ENCODE measurements at places on chromosomes 6 and 20.

DNA sequence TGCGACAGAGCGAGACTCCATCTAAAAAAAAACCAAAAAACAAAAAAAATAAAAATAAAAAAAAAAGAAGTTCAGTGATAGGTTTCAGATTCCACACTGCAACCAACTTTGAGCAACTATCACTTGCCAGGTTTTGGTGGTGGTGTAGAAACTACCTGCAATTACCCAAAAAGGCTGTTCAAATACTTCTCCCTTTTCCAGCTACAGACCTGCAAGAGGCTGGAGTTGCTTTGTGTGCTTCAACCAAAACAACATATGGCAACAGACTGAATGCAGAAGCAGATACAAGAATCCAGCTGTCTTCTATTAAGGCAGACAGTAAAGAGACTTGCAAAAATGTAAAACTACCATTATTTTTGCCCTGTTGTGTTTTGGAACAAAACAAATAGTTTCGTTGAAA lies 9.3 kb upstream of the BCAS1 start:
- DNase-seq, result no peak

DNA sequence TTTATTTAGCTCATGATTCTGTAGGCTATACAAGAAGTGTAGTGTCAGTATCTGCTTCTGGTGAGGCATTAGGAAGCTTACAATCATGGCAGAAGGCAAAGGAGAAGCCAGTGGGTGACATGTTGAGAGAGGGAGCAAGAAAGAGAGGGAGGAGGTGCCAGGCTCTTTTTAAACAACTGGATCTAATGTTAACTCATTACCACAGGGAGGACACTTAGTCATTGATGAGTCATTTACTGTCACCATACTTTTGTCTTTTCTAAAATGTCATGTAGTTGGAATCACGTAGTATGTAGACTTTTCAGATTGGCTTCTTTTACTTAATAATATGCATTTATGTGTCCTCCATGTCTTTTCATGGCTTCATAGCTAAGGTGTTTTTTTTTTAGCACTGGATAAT lies 58.1 kb downstream of the NUS1 start:
- no peak for DNase-seq

DNA sequence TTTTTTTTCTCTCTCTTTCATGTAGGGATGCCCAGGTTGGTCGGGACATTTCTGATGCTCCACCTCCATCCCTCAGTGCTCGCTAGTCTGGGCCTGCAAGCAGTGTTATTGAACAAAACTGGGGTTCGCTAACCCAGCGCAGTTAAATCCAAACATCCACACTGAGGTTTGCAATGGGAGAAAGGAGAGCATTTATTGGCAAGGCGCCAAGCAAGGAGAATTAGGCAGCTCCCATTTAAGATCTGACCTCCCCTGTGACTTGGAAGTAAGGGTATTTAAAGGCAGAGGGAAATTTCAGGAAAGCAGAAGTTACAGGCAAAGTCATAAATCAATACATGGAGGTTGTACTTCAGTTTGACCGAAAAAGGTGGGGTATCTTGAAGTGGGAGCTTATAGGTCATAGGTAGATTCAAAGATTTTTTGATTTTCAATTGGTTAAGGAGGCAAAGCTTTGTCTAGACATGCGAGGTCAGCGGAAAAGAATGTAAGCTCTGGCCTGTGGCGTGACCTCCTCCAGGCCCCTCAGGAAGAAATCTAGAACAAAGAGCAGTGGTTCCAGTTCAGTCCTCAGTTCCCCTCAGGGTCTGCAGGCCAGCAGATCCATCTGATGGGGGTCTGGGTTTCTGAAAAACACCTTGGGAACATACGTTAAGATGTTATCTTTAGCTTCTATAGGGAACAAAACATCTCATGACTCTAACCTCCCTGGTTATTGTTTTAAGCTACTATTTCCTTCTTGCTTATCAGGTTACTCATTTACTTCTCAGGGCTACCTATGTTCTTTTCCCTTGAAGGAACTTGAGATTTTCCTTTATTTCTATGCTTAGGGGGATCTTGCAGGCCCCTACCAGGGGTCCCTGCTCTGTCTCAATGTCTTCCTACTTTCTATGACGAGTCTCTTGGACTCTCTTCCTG lies 66.0 kb upstream of the KIF16B start:
- no peak for DNase-seq

DNA sequence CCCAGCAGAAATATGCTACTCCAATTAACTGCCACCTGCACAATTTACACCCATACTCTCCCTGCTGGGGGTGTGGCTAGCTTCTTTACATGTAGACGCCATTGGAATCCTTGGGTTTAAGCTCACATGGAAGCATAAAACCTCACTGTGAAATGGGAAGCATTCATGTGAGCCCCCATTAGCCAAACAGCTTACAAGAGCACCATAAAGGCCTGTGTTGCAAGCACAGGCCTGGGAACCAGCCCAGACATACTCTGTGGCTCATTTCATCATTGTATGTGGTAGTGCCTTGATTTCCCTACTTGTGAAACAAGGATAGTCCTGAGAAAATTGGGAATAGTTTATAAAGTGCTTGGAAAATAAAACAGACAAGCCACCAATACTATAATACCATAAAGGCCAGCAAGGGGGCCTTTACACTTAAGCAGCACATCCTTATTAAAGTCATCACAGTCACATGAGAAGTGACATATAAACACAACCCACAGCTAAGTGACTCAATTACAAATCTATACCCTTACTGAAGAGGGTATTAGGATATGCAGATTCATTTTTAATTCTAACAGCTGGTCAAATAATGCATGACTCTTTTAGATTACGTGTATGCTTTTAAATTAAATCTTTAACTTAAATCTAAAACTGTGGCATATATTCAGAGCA lies 6.8 kb downstream of the ADNP start:
- DNase-seq, result no peak

DNA sequence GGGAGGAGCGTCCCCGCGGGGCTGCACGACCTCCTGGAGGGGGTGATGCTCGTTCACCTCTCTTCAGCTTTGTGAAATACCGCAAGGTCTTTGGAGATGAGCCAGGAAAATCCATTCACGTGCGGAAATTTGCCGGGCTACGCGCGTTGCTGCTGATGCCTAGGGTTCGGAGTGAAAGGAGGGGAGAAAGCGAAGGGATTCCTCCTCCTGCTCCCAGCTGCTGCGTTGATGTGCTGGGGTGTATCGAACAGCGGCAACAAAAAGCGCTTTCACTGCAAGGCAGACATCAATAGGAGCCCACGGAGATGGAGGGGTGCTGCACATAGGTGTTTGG lies 391 bp upstream of the B3GAT2 start:
- no peak for DNase-seq

GRCh38 chr20:50646483-50646996 lies 44.8 kb downstream of the RIPOR3 start:
- DNase-seq, result no peak

- no peak for DNase-seq
These were observed 42.4 kb downstream of the FARS2 start for GRCh38 chr6:5303682-5304081.

GRCh38 chr6:7621761-7622160 lies 31.8 kb downstream of the SNRNP48 start:
- no peak for DNase-seq

DNA sequence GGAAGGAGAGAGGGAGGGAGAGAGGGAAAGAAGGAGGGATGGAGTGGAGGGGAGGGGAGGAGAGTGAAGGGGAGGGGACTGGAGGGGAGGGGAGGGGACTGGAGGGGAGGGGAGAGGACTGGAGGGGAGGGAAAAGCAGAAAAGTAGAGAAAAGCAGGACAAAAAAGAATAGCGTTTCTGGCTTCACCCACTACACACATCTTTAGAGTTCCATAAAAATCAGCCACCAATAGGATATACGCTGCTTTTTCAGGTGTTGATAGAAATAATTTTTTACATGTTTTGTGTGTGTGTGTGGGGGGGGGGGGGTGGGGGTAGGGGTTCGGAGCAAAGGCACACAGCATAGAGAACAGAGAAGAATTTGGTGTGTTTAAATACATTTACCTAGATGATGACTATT lies 1259.1 kb downstream of the EPHA7 start:
- no peak for DNase-seq

DNA sequence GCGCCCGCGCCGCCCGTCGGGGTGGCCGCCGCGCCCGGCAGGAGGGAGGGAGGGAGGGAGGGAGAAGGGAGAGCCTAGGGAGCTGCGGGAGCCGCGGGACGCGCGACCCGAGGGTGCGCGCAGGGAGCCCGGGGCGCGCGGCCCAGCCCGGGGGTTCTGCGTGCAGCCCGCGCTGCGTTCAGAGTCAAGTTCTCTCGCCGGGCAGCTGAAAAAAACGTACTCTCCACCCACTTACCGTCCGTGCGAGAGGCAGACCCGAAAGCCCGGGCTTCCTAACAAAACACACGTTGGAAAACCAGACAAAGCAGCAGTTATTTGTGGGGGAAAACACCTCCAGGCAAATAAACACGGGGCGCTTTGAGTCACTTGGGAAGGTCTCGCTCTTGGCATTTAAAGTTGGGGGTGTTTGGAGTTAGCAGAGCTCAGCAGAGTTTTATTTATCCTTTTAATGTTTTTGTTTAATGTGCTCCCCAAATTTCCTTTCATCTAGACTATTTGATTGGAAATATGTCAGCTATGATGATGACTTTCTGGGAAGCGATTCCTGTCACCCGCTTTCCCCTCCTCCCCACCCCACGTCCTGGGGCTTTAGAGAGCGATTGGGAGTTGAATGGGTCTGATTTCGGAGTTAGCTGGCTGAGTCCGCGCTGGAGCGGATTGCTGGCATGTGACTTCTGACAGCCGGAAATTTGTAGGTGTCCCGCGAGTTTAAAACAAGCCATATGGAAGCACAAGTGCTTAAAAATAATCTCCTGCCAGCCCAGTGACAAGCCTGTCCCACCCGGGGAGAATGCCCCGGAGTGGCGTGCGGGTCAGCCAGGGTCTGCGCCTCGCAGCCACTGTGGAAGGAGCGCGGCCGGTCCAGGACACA lies 1.1 kb downstream of the ESR1 start:
- DNase-seq, result no peak

DNA sequence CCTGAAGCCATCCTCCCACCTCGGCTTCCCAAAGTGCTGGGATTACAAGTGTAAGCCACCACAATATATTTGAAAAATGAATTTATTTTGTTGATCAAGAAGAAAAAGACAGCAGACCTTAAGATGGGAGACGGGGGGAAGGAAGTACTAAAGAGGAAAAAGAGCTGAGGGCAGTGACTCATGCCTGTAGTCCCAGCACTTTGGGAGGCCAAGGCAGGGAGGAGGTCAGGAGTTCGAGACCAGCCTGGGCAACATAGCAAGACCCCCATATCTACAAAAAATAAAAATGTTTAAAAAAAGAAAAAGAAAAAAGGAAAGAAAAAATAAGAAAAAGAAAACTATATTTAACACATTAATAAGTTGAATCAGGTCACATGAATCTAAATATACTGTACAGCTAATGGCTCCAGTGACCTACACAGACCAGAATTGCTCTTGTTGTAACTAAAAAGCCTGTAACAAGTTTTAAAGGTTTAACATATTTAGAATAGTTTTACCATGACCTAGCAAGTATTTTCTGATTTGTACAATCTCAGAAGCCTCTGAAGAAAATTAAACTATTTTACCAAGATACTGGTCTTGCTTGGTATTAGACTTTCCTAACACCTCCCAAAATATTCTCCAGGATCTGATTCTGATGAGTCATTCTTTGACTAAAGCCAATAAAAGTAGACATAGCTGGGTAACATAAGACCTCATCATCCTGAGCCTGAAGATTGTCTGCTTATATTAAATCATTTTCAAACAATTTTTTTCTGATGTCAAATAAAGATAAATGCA lies 4.3 kb upstream of the AKIRIN2 start:
- no peak for DNase-seq

DNA sequence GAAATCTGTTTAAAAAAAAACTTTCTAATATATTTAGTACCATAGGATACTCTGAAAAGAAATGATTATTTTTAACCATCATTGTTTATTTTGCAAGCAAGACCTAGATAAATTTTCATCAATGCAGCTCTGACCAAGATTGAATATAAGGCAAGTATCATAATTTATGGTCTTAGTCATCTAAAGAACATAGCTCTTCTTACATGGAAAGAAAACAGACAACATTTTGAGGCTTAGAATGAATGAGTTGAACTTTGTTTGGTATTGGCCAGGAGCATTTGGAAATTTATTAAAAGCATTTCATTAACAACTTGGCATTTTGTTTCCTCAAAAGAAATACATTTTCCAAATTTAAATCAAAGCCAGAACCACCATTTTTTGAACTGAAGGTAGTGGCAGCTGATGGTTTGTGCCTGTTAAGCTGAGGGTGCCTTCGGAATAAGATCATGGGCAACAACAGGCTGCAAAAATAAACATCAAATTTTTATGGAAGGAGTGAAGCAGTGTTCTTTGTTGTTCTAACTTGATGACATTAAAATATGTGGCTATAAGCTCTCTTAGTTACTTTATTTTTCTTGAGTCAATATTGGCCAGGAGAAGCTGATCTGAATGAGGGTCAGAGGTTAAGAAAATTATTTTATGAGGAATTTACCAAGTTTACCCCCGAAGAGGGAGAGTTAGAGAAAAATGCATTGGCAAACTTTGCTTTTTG lies 6.7 kb upstream of the ATXN1 start:
- no peak for DNase-seq

DNA sequence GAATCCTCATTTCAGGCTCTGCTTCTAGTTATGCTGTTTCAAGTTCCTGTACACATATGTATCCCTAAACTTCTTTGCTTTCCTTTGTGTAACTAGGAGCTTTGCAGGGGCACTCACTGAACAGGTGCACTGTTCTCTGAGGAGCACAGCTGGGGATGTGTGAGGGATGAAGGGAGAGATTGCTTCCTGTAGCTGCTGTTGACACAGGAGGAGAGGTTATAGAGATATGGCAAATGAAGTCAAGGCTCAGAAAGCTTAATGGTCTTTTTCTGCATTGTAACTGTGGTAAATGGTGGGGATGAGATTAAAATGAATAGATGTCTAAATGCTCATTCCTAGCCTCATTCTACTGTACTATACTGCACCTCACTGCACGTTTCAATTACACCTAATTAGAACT lies 454.3 kb downstream of the BTBD3 start:
- no peak for DNase-seq

GRCh38 chr6:56794421-56794820 lies 151.7 kb upstream of the DST start:
- DNase-seq, result no peak

DNA sequence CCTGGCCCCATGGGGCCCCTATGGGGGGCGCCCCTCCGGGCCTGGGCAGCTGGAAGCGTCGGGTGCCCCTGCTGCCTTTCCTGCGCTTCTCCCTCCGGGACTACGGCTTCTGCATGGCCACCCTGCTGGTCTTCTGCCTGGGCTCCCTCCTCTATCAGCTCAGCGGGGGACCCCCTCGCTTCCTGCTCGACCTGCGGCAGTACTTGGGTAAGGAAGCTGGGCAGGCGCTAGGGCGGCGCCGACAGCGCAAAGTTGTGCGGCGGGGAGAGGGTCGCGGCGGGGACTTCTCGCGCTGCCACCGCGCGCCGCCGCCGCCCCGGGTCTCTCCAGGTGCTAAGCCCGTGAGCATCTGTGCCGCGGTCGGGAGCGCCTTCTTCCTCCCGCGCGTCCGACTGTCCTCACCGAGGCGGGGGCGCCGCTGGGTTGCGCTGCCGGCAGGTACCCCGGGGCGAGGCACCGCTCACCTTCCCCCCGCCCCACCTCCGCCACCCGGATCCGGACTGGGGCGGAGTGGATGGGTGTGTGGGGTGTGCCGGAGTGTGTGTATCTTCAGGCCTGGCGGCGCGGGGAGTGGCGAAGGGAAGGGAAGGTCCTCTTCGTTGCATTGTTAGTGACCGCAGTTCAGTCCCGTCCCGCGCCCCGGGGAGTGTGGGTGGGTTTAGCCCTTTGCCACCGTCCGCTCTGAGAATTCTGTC lies 788 bp downstream of the UST start:
- peak; percentile 39 for DNase-seq
